ENCODE measurements at places on chromosomes 12 and 14.

GRCh38 chr12:119326341-119326740 is 8.2 kb upstream of the CCDC60 start:
- DNase-seq: no peak

GRCh38 chr12:70469221-70469820 is 103.2 kb downstream of the KCNMB4 start:
- no peak for DNase-seq

DNA sequence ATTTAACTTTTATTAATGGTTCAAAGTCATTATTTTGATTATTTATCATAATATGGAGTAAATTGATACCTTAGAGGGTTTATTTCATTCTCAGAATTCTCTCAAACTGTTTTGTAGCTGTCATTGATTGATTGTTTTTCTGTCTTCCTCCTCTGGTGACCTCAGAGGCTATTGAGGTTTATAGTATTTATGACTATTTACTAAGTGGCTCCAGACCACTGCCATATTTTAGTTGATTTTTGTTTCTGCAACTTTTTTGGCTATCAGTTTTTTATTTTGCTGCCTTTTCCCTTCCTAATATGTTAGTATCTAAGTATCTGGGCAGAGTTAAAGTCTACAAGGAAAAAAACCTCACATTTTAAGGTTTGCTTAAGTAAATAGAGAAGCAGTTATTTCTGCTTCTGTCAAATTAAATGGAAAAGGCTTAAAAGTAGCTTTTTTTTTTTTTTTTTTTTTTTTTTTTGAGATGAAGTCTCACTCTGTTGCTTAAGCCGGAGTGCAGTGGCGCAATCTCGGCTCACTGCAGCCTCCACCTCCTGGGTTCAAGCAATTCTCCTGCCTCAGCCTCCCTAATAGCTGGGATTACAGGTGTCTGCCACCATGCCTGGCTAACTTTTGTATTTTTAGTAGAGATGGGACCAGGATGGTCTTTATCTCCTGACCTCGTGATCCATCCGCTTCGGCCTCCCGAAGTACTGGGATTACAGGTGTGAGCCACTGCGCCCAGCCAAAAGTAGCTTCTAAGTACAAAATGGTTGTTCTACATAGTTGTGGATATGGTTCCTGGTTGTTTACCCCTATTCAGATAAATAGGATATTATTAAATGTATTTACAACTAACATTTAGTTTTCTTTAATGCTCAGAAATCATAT is 8.2 kb downstream of the MDM2 start:
- no peak for DNase-seq

DNA sequence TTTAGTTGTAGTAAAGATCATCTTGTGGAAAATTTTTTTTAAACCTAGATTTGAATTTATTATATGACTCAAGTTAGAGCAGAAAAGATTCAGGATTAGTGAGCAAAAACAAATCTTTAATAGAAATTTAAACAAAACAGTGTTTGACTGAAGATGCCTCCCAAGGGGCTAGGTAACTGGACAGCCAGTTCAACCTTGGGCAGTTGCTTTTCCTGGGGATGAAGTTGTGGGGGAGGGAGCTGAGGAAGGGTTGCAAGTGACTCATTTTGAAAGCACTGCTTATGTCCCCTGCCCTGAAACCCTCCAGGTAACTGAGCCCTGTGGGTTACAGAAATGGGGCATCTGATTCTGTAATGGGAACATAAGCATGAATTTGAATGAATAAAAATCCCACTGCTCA is 13.1 kb downstream of the CFAP54 start:
- DNase-seq: no peak

GRCh38 chr12:121793838-121794533 is 498 bp upstream of the RHOF start:
- DNase-seq: peak; percentile 95

DNA sequence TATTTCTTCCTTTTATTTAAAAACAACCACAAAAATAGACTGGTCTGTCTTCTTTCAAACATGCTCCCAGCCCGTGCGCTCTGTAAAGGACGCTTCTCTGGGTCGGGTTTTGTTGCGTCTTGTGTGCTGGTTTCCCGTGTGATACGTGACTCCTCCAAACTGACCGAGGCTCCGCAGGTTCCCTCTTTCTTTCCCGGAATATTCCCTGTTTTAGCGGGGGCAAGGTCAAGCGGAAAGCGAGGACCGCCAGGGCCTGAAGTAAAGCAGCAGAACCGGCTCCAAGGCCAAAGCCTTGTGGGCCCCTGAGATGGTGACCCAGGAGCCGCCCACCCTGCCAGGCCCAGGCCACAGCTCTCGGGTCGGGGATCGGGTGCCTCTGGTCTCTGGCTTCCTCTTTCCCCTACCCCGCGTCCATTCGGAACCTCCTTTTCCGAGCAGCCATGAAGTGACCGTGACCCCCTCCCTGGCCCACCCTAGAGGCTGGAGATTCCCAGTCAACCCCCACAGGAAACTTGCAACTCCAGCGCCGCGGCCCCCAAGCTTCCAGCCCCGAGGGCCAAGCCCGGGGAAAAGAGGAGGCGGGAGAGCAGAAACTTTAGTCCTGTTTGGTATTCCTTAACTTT is 885 bp upstream of the HOXC10 start:
- no peak for DNase-seq

- no peak for DNase-seq
Measured at GRCh38 chr14:21494902-21495762, 16.0 kb downstream of the METTL3 start.

DNA sequence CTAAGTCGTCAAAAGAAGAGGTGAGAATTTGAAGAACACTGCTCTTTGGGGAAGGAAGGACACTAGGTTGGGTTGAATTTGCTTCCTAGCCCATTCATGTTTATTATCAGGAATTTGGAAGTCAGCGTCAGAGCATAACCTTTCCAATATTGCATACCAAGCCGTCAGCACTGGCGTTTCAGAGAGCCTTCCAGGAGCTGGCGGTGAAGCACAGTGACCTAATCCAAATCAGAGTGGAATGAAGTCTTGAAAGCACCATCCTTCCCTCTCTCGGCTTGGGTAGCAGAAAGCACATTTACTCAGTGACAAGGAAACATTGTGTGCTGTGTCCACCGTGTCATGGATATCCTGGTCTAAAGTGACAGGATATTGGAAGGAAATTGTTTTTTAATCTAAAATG is 240.3 kb upstream of the PELI2 start:
- no peak for DNase-seq

GRCh38 chr12:124566997-124567672 is at the start of gene NCOR2:
NCOR2 (minus strand) TSS chr12:124567612; CDS start chr12:124495251, 72,361 bp downstream.
- DNase-seq: peak; percentile 68

GRCh38 chr14:35878272-35879150 is 52.4 kb downstream of the BRMS1L start:
- DNase-seq: no peak

- no peak for DNase-seq
Measured at GRCh38 chr12:22034709-22035506, 11.1 kb upstream of the CMAS start.

DNA sequence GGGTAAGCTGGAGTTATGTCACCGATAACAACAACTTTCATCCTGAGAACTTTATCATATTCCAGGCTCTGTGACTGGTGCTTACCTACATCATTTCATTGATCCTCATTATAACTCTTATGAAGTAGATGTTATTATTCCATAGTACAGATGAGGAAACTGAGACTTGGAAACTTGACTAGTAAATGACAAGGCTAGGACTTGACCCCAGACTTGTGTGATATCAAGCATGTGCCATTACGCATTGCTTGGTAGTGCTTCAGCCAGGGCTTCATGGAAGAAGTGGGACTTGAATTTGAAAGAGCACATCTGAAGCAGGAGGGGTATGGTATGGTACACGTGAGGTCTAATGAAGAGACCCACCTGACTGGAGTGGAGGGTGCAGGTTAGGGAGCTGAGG is 11.9 kb downstream of the AVIL start:
- DNase-seq: no peak

DNA sequence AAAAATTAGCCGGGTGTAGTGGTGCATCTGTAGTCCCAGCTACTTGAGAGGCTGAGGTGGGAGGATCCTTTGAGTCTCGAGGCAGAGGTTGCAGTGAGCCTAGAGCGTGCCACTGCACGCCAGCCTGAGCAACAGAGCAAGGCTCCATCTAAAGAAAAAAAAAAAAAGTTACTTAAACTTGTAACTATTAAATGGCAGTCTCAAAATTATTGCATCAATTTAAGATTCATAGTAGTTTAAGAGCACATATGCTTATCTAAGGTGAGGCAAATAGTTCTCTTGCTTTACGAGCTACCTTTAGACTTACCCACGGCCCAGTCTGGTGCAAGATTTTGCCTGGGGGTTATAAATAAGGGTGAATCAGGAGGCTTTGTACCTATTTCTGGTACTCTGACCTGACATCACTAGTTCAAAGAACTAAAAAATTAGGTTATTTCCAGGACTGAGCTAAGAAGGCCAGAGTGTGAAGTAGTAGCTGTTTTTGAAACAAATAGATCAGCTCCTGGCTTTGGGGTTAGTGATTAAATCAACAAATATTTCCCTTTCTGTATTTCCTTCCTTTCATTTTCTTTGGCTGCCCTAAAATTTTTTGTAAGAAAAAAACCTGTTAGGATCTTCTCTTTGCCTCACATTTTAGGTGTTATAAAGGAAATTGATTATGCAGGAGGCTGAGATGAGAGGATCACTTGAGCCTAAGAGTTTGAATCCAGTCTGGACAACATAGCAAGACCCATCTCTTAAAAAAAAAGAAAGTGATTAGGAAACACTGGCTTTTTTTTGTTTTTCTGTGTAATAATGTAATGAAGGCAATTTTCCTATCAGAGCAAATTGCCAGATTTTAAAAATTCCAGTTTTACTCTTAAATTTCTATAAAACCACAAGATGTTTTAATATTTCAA is 3.6 kb downstream of the MGAT2 start:
- no peak for DNase-seq

DNA sequence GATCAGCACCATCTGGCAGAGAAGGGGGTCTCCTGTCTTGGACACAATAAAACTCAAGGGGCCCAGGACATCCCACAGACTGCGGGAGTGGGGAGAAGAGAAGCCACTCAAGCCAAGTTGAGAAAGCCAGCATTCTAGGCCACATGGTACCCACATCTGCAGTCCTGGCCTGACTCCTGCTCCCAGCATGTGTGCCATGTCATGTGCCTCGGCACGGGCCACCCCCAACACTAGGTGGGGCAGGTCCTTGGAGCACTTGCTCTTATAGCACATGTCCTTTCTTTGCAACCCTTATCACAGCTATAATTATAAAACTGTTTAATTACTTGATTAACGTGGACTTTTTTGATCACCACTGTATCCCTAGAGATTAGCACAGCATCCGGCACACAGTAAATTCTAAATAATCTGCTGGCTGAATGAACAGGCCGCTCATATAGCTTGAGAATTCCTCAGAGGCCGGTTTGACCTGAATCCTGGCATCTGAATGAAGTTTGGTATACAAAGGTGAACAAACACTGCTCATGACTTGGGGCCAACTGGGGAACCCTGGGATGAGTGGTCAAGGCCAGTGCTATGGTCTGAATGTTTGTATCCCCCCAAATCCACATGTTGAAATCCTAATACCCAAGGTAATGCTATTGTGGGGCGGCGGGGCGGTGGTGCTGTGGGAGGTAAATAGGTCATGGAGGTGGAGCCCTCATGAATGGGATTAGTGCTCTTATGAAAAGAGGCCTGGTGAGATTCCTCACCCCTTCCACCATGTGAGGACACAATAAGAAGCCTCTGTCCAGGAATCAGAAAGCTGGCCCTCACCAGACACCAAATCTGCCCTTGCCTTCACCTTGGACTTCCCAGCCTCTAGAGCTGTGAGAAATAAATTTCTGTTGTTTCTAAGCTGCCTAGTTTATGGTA is 6.6 kb downstream of the NCKAP5L start:
- DNase-seq: no peak

DNA sequence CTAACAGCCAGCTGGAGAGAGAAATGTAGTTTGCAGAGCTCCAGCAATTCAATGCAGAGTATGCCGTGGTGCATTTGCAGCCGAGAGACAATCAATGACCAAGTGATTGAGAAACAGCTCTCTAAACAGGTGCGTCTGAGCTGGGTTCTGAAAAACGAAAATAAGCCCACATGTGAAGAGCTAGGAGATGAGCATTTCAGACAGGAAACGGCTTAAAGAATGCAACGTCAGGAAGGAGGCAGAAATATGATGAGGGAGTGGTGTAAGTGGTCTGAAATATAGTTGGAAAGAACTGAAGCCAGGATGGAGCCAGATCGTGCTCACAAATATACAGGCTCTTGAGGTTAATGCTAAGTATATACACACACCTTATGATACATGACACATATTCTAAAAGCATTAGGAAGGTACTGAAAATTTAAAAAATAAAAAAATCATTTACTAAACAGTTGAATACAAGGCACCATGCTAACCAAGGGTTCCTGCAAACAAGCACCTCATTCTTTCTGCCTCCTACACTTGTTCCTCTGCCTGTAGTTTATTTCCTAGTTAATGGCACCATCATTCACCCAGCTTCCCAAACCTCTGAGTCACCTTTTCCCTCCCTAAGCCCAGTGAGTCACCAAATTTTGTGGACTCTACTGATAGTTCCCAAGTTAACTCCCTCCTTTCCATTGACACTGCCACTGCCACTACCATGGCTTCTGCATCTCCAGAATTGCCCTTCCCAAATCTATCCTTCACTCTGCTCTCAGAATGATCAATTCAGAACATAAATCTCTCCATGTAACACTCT is 2.3 kb upstream of the GARIN2 start:
- no peak for DNase-seq

- no peak for DNase-seq
Measured at GRCh38 chr14:74859757-74860552, 16.0 kb downstream of the PROX2 start.

DNA sequence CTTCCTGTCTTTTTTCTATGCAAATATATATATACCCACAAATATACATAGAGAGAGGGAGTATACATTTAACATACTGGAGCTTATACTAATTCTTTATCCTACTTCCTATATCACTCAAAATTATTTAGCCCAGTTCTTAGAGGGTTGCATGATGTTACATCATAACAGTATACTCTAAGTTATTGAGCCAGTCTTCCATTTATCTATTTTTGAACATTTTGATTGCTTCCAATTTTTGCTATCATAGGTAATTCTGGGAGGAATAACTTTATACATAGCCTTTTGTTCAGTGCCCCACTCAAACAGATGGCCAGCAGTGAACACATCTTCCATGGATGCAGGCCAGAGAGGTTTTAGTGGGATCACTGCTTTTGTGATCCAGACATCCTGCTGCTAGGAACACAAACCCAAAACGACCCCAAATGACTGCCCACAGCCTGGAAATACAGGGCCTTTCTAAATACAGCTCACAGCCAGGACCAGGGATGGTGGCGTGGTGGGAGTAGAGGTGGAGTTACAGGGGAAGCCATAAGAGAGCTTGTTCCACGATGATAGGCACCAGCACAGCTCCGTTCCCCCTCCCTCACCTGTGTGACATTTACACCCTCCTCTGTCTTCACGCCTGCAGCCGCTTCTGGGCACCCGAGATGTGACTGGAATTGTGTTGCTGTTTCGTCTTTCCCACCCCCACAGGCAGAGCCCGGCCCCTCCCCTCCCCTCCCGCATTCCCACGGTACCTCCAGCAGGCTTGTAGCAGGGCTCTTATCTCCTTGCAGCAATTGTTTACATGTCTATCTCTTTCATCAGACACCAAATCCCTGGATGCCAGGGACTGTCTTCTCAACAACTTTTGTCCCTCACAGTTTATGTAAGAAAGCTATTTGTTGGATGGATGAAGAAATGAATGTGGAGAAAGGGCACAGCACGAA is 30.7 kb upstream of the HDAC7 start:
- DNase-seq: no peak
